ENCODE measurements at places on chromosomes 16 and 17.

DNA sequence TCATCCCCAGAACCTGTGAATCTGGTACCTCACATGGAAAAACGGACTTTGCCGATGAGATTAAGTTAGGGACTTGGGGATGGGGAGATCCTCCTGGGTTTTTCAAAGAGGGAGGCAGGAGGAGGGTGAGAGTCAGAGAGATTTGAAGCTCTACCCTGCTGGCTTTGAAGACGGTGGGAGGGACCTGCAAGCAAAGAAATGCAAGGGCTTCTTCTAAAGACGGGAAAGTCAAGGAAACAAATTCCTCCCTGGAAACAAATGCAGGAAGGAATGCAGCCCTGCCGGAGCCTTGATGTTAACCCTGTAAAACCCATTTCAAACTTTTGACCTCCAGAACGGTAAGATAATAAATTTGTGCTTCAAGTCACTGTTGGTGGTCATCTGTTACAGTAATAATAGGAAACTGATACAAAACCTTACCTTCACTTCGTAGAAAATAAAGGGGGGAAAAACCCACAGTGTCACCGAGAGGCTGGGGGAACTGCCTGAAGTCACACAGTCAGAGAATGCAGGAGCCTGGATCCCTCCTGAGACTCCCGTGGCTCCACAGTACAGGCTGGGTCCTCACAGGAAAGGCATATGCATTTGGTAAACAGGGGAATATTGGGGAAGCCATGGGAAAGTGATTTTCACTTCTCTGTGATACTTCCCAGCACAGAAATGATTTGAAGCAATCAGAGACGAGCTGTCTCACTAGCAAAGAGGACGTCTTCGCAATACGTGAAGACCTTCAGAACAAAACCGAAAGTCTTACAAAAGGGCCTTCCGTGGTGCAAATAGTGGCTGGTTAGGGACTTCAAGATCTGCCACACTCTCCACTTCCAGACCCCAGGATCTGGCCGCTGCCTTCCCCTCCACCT is 58.9 kb upstream of the CLEC3A start:
- no peak for DNase-seq

DNA sequence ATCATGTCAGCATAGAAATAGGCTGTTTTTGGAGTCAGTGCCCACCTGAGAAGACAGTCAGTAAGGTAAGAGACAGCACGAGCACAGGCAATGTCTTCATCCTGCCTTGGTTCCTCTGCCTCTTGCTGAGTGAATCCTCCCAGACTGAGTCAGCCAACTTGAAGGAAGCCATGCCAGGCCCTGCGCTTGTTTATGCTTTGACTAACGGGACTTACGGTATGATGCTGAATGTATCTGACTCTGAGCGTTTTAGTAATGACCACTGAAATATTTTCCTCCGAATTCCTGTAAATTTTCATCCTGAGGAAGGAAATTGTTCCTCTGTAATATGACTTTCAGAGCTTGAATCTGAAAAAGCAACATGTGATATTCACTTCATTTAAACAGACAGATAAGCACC is 18.0 kb downstream of the C17orf67 start:
- no peak for DNase-seq

GRCh38 chr17:72510351-72511016 is 389.7 kb downstream of the SOX9 start:
- peak; percentile 27 for DNase-seq

- DNase-seq, result no peak
These were observed 83.7 kb downstream of the N4BP1 start for GRCh38 chr16:48526058-48526957.

- DNase-seq, result no peak
These were observed 40.6 kb downstream of the ABCA10 start for GRCh38 chr17:69188064-69188463.

DNA sequence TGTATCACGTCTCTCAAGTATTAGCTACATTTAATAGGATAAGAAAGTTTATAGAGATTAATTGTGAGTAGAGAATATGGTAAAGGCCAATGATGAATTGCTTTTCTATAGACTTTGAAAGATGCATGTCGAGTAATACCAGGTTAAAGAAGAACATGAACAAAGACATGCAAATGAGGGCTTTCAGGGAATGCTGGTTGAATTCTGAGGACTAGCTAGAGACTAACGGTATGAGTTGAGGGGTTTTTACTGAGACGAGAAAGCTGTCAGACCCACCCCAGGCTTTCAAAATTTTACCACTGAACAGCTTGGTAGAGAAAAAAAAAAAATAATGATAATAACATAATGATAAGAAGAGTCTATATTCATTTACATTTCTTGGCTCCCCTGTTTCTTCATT is 796.0 kb upstream of the CDH8 start:
- no peak for DNase-seq

DNA sequence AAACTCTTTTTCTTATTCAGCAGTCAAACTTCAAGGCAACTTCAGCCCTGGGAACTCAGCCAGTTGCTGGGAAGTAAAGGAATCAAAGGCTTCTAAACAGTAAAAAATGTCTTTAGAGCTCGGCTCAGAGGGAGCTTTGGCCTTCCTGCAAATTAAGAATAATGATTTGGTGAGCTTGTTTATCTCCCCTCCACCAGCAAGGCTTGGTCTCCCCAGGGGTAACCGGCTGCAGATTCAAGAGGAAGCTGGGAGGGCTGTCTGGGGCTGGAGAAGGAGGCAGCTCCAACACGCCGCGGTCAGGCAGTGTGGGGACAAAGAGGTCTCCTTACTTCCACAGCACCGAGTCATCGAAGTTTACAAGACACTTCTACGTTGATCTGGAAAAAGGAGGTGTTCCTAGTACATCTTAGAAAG is 17.7 kb upstream of the DOC2B start:
- no peak for DNase-seq

- no peak for DNase-seq
These were observed 63.8 kb downstream of the RAP1GAP2 start for GRCh38 chr17:2860045-2860444.

GRCh38 chr17:34241062-34241461 is 14.0 kb upstream of the CCL2 start:
- DNase-seq, result no peak

Data from pancreas (tissue), 10 donors.